Stimulated activated CD8-positive, alpha-beta memory T cell treated with anti-CD3 and anti-CD28 coated beads, Interleukin-4, amount 100 ng/mL, for 4 hours (primary cell): ENCODE measurements at places on chromosomes 3 and 15.
A peak's percentile ranks its signal among the peaks of the same experiment; 100 is the strongest.

DNA sequence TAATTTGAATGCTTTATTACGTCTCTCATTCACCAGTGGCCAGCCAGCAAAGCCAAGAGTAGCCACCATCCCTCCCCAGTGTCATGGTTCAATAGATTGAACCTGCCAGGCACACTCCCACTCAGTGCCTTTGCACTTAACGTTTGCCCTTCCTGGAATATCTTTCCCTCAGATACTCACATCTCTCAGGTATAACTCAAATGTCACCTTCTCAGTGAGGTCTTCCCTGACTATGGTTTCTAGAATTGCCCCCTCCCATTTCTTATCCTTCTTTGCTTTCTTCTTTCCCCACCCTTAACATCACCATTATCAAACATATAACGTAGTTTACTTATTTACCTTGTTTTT lies 293.8 kb downstream of the LRTM1 start:
- no peak for DNase-seq

GRCh38 chr3:195247086-195247862 lies 23.7 kb downstream of the XXYLT1 start:
- DNase-seq, result no peak

GRCh38 chr3:55174747-55175146 lies 246.9 kb upstream of the LRTM1 start:
- DNase-seq, result no peak

DNA sequence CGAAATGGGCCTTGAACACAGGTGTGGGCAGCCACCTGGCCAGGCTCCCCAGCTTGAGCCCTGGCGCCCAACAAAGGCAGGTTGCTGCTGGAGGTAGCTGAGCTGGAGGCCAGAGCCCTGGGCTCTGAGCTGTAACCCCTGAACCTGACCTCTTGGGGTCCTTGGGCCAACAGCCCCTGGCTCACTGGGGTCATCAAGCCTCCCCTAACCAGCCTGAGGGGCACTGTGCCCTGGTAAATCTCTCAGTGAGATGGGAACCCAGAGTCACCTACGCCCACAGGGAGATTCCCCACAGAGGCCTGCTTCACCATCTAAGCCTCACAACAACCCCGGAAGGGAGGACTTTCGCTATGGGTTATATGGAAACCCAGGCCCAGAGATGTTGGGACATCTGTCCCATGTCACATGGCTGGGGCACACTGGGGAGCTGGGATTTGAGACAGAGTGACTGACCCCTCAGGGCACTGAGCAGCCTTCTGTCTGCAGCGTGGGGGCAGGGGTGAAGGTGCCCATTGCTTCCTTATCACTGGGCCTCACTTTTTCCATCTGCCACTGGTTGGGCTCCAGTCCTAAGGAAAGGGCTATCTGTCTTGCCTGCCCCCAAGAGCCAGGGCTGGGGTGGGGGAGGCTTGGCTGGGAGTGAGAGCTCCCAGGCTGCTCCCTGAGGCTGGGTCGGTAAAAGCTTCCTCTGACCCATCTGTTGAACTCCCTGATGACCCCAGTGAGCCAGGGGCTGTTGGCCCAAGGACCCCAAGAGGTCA lies 59.1 kb downstream of the IQSEC1 start:
- no peak for DNase-seq

DNA sequence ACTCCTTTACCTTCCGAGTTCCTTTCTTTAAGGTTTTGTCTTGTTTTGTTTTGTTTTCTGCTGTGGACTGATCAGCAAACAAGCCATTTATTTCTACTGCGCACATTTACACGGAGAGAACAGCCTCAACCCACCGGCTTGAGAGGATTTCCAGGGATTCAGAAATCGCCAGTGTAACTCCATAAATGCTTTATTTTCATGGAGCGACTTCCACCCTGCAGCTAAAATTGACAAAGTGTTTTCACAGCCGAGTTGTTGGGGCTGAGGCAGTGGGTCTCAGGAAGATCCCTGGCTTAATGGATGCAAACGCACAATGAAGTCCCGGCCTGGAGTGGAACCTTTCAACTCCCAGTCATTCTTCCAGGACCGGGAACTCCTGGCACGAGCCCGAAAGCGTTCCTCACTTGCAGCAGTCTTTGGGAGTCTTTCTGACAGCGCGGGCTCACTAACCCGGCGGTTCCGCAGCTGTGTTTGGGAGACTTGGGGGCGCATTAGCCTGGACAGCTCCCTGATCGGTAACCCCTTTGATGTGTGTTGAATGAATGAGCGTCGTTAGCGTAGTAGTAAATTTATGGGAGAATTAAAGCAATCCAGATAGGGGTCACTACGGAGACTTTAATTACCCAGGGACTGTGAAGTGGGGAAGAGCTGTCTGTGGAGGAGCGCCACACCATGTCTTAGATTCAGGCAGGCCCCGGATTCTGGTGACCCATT lies 785 bp upstream of the MYRIP start:
- no peak for DNase-seq

DNA sequence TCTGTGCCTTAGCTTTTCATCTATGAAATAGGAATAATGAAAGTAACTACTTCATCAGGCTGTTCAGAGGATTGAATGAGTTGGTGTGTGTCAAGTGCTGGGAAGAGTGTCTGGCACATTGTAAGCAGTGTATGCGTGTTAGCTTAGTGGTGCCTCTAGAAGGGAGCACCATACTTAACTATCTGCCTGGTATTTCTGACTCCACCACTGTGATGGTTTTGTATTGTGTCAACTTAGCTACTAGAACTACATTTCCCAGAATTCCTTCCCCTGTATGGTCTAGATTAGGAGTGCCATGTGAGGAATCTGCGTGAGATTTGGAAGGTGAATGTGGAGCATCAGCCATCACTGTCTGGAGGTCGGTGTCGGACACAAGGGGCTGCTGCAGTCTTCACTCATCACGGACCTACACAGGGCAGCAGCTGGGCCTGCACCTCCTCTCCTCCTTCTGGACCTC lies 115.4 kb upstream of the GALNT15 start:
- no peak for DNase-seq

DNA sequence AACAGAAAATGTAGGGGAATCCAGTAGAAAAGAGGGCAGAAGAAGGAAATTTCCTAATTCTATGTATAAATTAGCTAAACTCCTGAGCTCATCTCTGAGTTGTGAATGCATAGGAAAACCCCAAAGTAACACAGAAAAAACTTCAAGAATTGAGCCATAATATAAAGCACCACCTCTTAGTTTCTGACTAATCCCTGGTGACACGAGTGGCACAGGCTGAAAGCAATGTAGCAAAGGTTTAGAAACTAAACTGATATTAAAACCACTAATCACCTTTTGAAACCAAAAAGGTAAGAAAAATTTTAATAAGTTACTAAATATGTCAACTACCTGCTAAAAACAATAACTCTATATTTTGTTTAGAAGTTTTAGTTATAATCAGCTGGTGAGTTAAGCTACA lies 255.6 kb upstream of the NECTIN3 start:
- DNase-seq, result no peak

DNA sequence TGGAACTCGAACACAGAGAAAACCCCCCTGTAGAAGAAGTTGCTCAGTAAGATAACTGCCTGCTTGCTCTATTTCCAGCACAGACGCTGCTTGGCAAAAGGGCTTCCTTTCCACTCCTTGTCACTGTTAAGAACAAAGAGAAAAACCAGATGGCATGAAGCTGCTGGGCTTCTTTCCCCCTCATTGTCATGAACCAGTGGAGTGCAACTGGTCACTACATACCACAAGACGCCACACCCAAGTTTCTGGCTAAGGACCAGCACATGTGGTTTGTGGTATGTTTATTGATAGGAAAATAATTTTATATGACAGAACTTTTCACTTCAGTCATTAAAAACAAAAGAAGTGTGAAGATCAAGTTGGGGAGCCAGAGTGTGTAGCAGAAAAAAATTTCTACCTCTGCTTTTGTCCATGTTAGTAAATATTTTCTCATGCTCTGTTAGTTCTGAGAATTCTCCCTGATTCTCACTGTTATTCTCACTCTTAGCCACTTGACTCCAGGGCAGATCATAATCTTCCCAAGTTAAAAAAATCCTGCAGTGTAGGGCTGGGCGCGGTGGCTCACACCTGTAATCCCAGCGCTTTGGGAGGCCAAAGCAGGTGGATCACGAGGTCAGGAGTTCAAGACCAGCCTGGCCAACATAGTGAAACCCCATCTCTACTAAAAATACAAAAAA lies 37.9 kb downstream of the CLK3 start:
- DNase-seq, result no peak

GRCh38 chr15:87687523-87687870 lies 569.0 kb downstream of the NTRK3 start:
- DNase-seq, result no peak

DNA sequence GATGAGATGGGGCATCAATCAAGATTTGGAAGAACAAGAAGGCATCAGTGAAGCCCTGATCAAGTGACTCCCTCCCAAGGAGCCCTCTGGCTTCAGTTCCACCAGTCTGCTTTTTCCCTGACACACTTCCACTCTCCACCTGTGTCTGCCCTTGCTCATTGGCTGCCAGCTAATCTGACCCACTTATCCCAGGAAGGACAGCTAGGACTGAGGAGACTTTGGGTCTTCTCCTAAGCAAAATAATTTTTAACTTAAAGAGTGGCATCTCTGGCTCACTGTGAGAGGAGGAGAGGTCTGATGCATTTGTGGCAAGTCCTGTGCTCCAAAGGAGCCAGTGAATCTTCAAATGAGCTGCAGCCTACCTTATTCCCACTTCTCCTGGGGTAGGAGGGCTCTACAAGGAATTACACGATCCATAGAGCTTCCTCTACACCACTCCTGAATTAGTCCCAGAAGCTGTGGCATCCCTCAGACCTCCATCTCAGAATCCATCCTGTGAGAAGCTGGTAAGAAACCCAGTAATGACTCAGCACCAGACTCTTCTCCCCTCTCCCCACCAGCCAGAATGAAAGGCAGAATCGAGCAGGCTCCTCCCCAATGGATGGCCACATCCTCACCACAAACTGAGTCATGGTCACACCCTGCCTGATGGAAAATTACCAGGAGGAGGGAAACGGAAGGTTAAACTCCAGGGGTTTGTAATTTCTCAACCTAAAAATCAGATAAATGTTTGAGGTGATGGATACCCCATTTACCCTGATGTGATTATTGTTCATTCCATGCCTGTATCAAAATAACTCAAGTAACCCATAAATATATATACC lies 6.3 kb upstream of the PKM start:
- DNase-seq, result peak; percentile 42

DNA sequence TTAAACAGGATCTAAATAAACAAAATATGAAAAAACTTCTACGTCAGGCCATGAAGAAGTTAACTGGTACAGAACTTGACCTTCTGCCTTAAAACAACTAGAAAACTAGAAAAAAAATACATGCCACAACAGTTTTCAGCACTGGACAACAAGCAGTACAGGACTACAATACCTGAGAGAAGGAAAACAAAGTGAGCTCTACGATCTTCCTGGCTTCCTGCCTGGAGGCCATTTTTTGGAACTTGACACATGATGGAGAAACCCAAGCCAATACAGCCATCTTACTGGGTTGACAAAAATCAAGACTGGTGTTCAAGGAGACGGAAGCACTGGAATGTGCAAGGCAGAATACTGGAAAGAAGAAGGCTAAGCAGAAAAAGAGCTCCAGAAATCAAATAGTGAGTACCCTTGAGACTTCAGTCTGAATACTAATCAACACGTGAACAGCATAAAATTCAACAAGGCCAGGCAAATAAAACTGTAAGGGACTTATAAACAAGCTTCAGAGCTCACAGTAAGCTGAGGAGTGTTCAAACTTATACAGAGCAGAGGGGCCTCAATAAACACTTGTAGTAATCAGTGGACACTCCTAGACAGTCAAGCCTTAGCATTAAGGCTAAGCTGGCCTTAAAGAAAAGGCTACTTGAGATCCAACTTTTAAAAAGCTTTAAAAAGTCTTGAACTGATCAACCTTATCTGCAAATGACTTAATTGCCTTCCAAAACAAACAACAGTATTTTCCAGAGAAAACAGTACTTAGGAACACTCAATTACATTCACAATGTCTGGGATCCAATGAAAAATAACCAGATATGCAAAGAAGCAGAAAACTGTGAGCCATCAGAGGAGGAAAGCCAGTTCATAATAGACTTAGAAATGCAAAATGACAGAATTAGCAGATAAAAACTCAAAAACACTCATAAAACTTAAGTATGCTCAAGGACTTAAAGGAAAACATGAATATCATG lies 63.2 kb downstream of the DLG1 start:
- no peak for DNase-seq

DNA sequence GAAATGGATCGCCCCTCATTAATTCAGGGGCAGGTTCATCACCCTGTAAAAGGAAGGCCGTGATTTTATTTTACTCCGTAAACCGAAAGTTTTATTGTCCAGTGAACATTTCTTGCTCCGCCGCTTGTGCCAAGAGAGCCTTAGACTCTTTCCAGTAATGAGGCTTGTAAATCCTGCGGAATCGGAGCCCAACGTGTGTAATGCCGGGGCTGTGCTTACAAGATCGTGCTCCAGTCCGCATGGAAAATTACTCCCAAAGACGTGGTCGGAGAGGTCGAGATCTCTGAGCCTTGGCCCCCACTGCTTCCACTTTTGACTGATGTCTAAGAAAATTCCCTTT lies 649 bp upstream of the PLOD2 start:
- no peak for DNase-seq

DNA sequence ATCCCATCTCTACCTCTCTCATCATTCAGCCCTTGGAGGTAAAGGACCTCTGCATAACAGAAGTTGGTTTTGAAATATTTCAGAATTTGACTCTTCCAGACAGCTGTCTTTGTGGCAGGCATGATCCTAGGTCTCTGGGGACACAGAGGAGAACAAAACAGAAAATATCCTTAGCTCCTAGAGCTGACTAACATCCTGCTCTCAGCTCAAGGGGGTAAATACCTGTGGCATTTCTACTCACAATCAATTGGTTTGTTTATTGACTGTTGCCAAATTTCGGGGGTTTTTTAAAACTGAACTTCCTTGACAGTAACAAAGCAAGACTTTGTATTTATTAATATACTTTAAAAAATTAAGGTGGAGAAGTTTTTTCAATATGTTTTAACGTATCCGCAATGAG lies 78.8 kb downstream of the EOMES start:
- no peak for DNase-seq

GRCh38 chr15:83581381-83581780 lies 72.5 kb upstream of the ADAMTSL3 start:
- DNase-seq, result no peak

DNA sequence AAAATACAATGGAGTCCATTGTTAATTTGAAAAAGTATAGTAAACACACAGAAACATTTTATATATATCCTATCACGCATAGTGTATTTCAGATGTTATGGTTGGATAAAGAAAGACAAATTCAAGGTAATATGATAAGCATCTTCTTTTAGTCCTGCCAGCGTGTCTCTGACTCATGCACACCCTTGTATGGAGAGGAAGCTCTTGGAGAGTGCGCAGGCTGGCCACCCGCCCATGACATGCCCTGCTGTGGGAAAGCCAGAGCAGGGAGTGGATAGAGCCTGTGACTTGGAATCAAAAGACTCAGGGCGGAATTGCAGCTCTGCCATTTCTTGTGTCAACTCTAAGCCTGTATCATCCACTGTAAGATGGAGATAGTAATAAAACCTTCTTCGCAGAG lies 23.0 kb upstream of the COPG1 start:
- no peak for DNase-seq

- DNase-seq, result no peak
These were observed 83.1 kb downstream of the CACNA1D start for GRCh38 chr3:53577506-53577905.
